ENCODE measurements at places on chromosomes 7 and 10. TPM values are rescaled to one million over a fixed set of nuclear protein-coding genes. Genes with fewer than 3 reads are reported as not detected.

GRCh38 chr7:150903606-150904005, 51.3 kb downstream of the AOC1 start:
- DNase-seq, result peak; percentile 60

GRCh38 chr10:44046605-44047004, 338.3 kb downstream of the CXCL12 start:
- DNase-seq, result no peak

DNA sequence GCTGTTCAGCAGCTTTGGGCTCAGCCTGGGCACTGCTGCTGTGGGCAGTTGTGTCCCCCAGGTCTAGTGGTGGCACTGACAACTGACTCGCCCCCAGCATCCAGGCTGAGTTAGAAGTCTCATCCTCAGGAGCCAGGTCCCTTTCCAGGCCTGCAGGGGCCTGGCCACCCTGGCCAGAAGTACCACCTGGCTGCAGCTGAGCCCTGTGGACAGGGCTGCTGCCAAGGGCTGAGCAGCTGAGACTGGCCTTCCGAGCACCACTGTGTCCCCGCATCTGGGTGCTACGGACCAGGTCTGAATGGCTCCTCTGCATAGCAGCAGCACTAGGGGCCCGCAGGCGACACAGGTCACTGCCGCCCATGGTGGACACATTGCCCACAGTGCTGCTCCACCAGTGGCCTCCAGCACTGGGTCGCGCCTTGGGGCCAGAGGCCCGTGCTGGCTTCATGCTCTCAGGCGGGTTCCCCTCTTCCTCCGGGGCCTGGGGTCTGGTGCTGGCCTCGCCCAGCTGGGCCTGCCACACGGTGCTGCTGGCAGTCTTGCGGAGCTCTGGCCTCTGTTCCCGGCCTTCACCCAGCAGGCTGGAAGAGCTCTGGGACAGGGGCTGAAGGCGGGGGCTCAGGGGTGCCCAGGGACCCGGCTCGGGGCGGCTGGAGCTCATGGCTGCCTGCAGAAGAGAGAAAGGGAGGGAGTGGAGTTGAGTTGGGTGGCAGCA, 6.2 kb downstream of the GPRIN2 start:
- no peak for DNase-seq

SPDYE2 gene
- total RNA-seq, result not detected

CDH23 gene
- total RNA-seq, result 0.06 TPM
